ENCODE measurements at places on chromosomes 1 and 21.

GRCh38 chr21:33980276-33980916 lies 64.8 kb upstream of the ATP5PO start:
- no peak for DNase-seq

DNA sequence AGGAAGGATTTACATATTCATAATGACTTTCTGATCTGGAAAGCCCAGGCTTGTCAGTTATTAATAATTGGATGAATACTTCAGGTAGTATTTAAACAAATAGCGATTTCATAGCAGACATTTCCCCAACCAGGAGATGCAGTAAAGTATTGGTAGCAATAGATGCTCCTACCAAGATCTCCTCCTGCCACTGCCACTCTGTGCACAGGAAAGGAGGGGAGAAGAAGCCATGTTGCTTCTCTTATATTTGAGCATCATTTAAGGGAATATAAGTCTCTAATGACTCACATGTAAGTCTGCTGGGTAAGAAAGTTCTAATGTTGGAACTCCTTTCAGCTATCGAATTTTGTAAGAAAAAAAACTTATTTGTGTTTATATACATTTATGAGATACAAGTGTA lies 420 bp upstream of the IFI16 start:
- no peak for DNase-seq

GRCh38 chr21:39660191-39660980 lies 47.6 kb downstream of the B3GALT5 start:
- no peak for DNase-seq

DNA sequence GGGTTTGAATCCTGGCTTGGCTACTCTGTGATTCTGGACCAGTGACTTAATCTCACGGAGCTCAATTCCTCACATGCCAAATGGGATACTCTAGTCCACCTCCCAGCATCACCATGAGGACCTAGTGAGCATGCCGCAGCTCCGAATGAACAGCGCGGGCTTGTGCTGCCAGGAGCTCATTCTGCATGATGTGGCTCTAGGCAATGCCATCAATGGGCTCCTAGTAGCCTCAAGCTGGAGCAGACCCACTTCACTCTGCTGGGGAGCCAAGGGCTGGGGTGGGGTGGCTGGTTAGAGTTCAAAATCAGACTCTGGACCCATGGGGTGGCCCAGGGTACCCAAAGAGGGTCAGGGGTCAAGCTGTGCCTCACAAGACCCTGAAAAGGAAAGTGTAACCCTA lies 41.5 kb downstream of the CDK18 start:
- no peak for DNase-seq

DNA sequence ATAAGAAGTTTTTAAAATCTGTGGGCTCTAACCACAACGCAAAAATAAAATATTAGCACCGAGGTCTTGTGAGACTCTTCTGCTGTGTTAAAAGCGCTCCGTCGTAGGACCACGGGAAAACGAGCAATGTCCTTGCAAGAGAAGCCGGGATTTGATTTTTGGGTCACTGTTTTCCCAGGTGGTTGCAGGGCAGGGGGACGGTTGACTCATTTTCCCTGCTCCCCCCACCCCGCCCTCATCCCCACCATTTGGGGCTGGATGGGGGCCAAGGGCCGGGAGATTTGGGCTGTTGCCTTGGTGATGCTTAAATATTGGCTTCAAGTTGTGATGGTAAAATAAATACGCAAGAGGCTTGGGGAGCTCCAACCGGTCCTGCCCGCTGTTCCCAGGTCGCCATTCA lies 67.6 kb upstream of the SLC25A33 start:
- no peak for DNase-seq

DNA sequence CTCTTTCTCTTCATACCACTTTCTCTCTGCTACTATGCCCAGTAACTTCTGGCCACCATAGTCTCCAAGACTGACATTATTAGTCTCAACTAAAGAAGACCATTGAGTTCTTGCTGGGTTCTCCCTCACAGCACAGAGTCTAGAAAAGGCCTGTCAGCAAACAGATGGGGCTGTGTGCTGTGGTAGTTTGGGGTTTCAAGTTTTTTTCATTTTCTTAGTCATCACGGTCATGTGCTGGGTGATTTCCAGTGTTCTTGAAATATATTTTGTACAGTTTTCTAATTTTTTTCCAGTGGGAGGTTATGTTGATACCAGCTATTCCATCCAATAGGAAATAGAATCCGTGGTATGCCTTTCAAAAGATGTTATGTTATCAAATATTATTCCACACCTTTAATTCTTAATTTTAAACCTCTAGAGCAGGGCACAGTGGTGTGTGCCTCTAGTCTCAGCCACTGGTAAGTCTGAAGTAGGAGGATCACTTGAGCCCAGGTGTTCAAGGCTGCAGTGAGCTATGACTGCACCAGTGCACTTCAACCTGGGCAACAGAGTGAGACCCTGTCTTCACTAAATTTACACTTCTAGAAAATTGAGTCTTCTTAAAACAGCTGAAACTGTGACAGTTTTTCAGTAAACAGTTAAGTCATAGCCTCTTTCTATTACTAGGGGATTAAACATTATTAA lies 8.3 kb downstream of the CFHR2 start:
- no peak for DNase-seq

- DNase-seq = no peak
Measured at GRCh38 chr1:218616681-218617080, 271.5 kb downstream of the TGFB2 start.

DNA sequence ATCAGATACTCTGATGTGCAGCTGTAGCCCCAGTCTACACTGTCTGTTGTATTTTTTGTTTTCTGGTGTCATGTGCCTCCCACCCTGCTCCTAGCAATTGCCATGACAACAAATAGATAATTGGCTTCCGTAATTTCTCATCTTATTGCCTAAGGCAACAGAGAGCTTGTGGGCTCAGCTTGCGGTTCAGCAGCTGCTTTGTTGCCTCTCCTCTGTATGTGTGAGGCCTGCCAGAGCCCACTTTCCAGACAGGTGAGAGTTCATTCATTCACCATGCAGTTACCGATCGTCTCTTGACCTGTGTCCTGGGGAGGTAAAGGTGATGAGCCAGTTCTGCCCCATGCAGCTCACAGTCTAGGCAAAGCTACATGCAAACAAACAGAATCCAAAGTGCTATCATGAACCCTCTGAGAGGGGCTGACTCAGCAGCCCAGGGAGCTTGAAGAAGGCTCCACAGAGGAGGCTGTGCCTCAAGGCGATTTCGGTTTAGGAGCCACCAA lies 11.9 kb downstream of the LGALS8 start:
- no peak for DNase-seq

DNA sequence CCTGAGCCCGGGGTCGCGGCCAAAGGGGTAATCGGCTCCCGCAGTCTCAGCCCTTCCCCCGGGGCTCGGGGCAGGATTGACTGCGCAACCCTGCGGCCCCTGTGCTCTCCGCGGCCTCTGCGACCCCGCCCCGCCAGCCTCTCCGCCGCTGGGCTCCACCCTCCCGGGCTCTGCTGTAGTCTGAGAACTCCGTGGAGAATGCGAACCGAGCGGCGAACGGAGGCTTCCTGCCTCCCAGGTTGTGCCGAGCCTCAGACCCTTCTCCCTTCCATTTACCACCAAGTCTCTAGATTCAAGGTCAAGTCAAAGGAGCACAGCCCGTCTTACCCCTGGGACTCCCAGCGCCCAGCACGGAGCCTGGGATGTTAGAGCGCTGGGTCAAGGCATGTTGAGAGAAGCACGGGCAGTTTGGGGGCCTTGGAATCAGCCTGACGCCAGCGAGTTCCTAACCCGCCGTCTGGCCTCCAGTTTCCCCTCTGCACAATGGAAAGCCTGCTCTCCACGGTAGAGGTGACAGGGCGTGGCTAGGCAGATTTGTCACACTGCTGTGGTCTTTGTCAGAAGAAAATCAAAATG lies 3.0 kb downstream of the ATP2B4 start:
- DNase-seq = no peak

DNA sequence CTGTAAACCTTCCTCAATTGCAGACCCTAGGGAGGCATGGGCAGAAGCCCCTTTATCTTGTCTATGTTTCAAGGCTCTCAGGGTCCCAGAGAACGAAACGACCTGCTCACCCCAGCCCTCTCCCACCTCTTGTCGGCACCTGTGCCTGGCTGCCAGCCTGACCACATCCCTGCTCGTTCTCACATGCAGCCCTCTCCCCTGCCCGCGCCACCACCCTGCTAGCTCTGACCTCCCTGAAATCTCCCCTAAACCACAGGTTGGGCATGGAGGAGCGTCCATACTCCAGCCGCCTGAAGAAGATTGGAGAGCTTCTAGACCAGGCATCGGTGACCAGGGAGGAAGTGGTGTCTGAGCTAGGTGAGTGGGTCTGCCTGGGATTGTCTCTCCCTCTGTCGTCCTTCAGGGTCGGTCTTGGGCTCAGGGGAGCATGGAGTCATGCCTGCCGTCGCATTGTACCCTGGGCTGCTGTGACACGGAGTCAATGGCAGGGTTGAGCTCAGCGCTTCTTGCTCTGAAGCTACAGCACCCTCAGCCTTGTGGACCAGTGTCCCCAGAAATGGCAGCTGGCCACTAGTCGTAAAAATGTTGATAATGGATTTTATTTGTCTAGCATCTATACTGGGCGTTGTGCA lies 3.6 kb downstream of the ADPRS start:
- DNase-seq = no peak

DNA sequence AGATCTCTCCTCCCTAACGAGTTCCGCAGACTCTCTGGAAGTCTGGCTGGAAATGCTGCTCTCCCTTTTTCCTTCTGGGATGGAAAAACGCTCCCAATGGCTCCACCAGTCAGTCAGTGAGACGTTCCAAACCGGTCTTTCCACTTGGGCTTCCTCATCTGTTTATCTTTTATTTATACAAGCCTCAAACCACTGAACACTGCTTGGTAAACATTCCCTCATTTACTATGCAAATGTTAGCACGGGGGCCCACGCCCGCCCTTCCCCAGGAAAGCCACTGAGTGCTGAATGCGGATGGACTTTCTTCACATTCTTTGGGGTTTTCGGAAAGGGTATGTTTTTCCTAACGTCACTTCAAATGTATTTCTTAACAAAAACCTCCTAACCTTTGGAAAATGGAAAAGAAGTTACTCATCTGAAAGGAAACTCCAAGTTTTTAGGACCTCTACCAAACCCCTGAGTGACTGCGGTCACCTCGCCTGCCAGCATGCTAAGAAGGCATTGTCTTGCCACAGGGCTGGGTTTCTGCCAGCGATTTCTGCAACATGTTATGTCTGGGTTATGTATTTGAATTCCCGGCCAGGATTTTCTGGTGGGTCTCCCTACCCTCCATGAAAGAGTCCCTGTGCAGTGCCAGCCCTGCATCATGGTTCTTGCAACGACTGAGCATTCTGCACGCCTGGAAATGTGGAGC lies 14.0 kb upstream of the UMODL1 start:
- no peak for DNase-seq

DNA sequence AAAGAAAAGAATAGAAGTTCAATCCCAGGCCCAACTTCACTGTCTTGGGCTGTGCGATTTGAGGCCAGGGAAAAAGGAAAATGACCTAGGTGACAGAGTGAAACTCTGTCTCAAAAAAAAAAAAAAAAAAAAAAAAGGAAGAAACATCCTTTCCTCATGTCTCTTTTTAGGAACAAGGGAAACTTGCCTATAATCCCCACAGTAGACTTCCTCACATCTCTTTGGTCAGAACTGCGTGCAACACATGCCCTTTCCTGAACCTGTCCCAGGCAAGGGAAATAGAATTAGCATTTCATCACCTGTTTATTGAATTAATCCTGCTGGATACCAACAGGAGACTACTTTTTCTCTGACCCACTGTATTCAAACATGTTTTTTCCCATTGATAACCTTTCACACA lies 2.3 kb downstream of the DCST1 start:
- no peak for DNase-seq

- no peak for DNase-seq
Measured at GRCh38 chr1:31848381-31848897, 32.6 kb upstream of the SPOCD1 start.

All from activated CD8-positive, alpha-beta memory T cell treated with anti-CD3 and anti-CD28 coated beads for 48 hours (primary cell).